ENCODE measurements at places on chromosomes 3 and 15.

- DNase-seq, result no peak
Measured at GRCh38 chr3:149000206-149000745, 8.9 kb downstream of the GYG1 start.

DNA sequence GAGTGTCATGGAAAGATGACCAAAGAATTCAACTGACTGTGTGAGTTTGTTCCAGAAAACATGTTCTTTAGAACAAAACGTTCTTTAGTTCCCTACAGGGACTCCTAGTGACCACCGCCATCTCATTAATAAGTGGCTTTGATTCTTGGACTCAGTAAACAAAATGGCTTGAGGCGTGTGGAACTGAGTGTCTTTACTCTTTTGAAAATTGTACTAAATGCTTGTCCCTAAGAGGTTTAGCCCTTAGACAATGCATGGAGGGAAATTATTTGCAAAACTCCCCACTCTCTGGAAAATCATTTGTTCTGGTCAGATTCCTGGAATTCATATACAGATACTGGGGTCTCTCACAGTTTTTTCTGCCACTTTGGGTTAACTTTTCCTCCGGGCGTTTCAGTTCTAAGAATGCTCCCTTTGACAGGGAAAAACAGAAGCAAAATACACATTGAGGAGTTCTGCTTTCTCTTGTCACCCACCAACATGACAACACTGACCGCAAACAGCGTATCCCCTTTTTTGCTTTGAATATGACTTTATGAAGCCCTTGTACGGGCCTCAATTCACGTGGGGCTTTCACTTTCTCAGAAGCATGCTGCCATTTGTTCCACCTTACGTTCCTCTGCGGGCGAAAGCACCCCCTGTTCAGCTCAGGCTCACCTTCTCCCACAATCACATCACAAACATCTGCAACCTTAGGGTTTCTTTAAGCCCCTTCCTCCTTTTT lies 15.3 kb upstream of the NRROS start:
- no peak for DNase-seq

GRCh38 chr15:39926526-39926925 lies 6.5 kb upstream of the GPR176 start:
- DNase-seq, result no peak

- DNase-seq, result no peak
Measured at GRCh38 chr3:65576966-65577365, 461.8 kb downstream of the MAGI1 start.

- DNase-seq, result no peak
Measured at GRCh38 chr15:83496766-83497165, 49.6 kb downstream of the SH3GL3 start.

GRCh38 chr3:67790043-67790442 lies 135.6 kb upstream of the SUCLG2 start:
- peak; percentile 45 for DNase-seq

GRCh38 chr15:38389924-38390542 lies 63.9 kb upstream of the FAM98B start:
- DNase-seq, result peak; percentile 47

DNA sequence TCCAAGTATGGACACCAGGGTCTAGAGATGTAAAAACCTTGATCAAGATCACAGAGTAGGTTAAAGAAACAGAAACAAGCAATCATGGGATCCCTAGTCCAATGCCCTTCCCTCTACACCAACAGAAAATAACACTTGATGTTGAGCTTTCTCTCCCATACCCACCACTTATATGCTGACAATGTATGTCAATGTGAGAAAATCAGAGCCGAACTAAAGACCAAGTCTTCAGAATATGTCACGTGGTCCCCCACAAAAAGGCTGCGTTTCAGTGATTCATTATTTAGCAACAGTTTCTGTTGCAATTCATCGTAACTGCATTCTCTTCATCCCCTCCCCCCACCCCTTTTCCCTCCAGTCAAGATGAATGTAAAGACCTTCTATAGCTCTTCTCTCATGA lies 278.9 kb upstream of the STT3B start:
- DNase-seq, result no peak
